Activated naive CD4-positive, alpha-beta T cell treated with anti-CD3 and anti-CD28 coated beads, Interleukin-2, amount 10 ng/mL, durations not matched to agents 5 hours and 36 hours (primary cell): ENCODE measurements at places on chromosomes 1 and 21. TPM values are rescaled to one million over a fixed set of nuclear protein-coding genes. Genes with fewer than 3 reads are reported as not detected.

The OXCT2 gene
- 0.17 TPM for total RNA-seq

The S100A14 gene
- total RNA-seq = not detected

The IFI44L gene
- total RNA-seq = 29.2 TPM

The CR1 gene
- total RNA-seq = 0.26 TPM

The PADI4 gene
- 0.71 TPM for total RNA-seq

The SLC35F3 gene
- total RNA-seq = 18.1 TPM

The TSPAN1 gene
- total RNA-seq = not detected

The SPATA45 gene
- not detected for total RNA-seq

The DPT gene
- total RNA-seq = not detected

The UTS2 gene
- total RNA-seq = not detected

The YOD1 gene
- 7.7 TPM for total RNA-seq

The HSPG2 gene
- total RNA-seq = 5.2 TPM

The CASZ1 gene
- 8.5 TPM for total RNA-seq

The PLEKHG5 gene
- total RNA-seq = 4.1 TPM

The SMPDL3B gene
- 0.76 TPM for total RNA-seq

The RBP7 gene
- total RNA-seq = not detected

The GBP4 gene
- total RNA-seq = 81.1 TPM

The SRSF11 gene
- total RNA-seq = 186 TPM

The LCE1A gene
- total RNA-seq = not detected

The METTL25B gene
- 32.5 TPM for total RNA-seq

The OR14K1 gene
- not detected for total RNA-seq

The TRPM2 gene
- 37.7 TPM for total RNA-seq

The SPOCD1 gene
- not detected for total RNA-seq

The BARHL2 gene
- not detected for total RNA-seq

The CYP4B1 gene
- not detected for total RNA-seq

The ADCY10 gene
- 0.05 TPM for total RNA-seq

The WNT3A gene
- not detected for total RNA-seq

The HFM1 gene
- total RNA-seq = not detected

The TAS1R1 gene
- not detected for total RNA-seq

The MATN1 gene
- not detected for total RNA-seq

The PTAFR gene
- total RNA-seq = 0.22 TPM

The C8A gene
- not detected for total RNA-seq

The CNR2 gene
- total RNA-seq = 0.29 TPM

The OR10T2 gene
- not detected for total RNA-seq

The EDN2 gene
- total RNA-seq = not detected

The CLCA4 gene
- not detected for total RNA-seq

The NT5C1A gene
- not detected for total RNA-seq

The LAPTM5 gene
- 580 TPM for total RNA-seq

The LENEP gene
- 1.2 TPM for total RNA-seq

The FMO2 gene
- not detected for total RNA-seq

The ACKR1 gene
- not detected for total RNA-seq

The RPTN gene
- not detected for total RNA-seq

The SPATA17 gene
- not detected for total RNA-seq

The CHIA gene
- total RNA-seq = not detected
